B cell (primary cell): ENCODE measurements at places on chromosomes 6 and 20. TPM values are rescaled to one million over a fixed set of nuclear protein-coding genes. Genes with fewer than 3 reads are reported as not detected.

The BEND6 gene
- total RNA-seq, result not detected in 2 replicates

The BACH2 gene
- total RNA-seq, result 235 and 254 TPM in 2 replicates

The TNXB gene
- total RNA-seq, result 19.0 and 22.7 TPM in 2 replicates

The DSP gene
- not detected in 2 replicates for total RNA-seq

The C6orf89 gene
- 34.2 and 35.3 TPM in 2 replicates for total RNA-seq

The TREM1 gene
- 0.39 TPM in 1 of 2 replicates, not detected in the other for total RNA-seq

The TREML2 gene
- 9.6 and 10.3 TPM in 2 replicates for total RNA-seq

The ZNF334 gene
- 0.07 and 0.22 TPM in 2 replicates for total RNA-seq

The C20orf144 gene
- 0.27 and 0.44 TPM in 2 replicates for total RNA-seq

The DDRGK1 gene
- total RNA-seq, result 51.9 and 55.5 TPM in 2 replicates

The ZFP57 gene
- 5.0 and 5.1 TPM in 2 replicates for total RNA-seq

The TMC2 gene
- total RNA-seq, result not detected in 2 replicates

The PCSK2 gene
- not detected in 2 replicates for total RNA-seq

The BHLHE23 gene
- total RNA-seq, result not detected in 2 replicates

The PRRT1 gene
- total RNA-seq, result not detected in 2 replicates

The CDKAL1 gene
- 33.3 and 35.5 TPM in 2 replicates for total RNA-seq

The PEX7 gene
- total RNA-seq, result 3.9 and 6.6 TPM in 2 replicates

The NMBR gene
- not detected in 2 replicates for total RNA-seq

The BCAS1 gene
- 1.0 and 1.1 TPM in 2 replicates for total RNA-seq

The UNC5CL gene
- total RNA-seq, result 4.6 and 4.7 TPM in 2 replicates

The HUS1B gene
- 2.9 and 4.1 TPM in 2 replicates for total RNA-seq

The SLC22A3 gene
- not detected in 2 replicates for total RNA-seq

The SIRPD gene
- not detected in 2 replicates for total RNA-seq
